ENCODE measurements at places on chromosomes 12 and 14.

GRCh38 chr12:162467-163307 lies 51.3 kb downstream of the SLC6A12 start:
- no peak for DNase-seq

DNA sequence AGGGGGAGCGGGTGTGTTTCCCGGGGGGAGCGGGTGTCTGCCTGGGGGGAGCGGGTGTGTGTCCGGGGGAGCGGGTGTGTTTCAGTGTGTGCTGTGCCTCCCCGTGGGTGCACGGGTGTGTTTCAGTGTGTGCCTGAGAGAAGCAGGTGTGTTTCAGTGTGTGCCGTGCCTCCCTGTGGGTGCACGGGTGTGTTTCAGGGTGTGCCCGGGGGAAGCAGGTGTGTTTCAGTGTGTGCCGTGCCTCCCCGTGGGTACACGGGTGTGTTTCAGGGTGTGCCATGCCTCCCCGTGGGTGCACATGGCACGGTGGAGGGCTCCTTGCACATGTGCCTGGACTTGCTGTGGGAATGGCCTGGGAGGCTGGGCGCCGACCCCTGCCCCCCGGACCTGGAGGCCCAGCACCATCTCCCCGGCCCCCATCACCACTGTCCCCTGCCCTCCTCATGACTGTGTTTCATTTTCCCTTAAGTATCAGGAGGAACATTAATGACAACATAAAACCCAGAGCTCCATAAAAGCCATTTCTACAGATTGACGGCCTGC lies 38.7 kb downstream of the FBRSL1 start:
- no peak for DNase-seq

DNA sequence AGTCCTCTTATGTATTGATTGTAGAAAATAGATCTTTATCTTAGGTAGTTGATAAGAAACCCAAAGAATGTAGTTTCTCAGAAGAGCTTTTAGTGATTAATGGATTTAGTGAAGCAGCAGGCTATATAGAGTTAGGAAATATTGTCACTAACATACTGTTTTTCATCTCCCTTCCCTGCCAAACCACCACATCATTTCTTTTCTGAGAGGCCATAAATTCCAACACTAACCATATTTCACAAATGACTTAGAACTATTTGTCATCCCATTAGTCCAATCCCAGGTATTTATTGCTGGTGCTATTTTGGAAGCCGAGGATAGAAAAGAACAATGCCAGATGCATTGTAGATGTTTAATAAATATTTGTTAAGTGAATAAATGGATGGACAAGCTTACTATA lies 185.7 kb downstream of the KICS2 start:
- no peak for DNase-seq

GRCh38 chr12:13981990-13982389 lies 588 bp upstream of the GRIN2B start:
- DNase-seq, result no peak

DNA sequence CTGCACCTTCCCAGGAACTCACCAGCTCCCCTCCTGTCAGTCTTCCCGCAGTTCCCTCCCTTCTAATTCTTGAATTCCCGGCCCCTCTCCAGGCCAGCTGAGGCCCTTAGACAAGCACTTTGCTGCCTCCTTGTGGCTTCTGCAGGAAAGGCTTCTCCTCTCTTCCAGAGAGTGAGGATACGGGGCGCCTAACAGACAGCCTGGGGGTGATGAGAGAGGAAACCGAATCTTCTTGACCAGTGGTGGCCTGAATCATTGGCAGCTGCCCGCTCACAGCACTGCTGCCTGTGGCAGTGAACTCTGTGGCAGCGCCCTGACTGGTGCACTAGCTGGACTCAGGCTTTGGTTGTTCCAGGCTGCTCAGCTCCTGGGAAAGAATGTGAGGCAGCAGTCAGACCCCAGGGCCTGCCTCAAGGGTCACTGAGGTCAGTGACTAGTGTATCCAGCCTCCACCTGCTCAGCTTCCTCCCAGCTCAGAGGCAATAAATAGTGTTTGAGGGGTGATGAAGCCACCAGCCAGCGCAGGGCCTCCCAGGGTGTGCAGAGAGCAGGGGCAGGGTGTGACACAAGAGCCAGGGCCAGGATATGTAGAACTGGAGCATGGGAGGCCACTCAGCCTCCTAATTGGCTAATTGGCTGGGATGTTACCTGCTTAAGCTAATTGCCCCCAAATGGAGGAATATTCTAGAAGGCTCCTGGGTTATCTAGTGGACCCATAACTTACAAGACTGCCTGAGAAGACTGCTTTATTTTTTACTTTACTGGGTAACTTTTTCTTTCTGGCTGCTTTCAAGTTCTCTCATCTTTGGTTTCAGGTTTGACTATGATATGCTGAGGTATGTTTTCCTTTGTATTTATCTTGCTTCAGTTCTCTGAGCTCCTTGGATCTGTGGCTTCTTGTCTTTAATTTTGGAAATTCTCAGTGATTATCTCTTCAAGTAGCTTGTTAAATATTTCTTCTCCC lies 12.9 kb upstream of the MCRS1 start:
- DNase-seq, result peak; percentile 1

DNA sequence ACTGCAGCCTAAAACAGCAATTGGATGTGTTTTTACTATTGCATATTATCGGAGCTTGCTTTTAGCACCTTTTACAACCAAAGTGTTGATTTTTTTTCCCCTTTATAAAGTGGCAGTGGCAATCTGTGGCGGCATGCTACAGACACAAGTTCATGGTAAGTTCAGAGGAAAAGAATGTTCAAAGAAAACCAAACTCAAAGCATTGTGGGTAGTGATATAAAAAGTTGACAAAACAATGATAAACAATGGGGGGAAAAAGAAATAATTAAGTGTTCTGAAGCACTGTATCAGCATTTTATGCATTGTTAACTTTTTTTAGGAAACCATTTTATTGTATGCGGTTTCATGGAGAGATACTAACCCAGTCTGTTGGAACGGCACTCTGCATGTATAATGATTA lies 492.0 kb upstream of the SOX5 start:
- no peak for DNase-seq

DNA sequence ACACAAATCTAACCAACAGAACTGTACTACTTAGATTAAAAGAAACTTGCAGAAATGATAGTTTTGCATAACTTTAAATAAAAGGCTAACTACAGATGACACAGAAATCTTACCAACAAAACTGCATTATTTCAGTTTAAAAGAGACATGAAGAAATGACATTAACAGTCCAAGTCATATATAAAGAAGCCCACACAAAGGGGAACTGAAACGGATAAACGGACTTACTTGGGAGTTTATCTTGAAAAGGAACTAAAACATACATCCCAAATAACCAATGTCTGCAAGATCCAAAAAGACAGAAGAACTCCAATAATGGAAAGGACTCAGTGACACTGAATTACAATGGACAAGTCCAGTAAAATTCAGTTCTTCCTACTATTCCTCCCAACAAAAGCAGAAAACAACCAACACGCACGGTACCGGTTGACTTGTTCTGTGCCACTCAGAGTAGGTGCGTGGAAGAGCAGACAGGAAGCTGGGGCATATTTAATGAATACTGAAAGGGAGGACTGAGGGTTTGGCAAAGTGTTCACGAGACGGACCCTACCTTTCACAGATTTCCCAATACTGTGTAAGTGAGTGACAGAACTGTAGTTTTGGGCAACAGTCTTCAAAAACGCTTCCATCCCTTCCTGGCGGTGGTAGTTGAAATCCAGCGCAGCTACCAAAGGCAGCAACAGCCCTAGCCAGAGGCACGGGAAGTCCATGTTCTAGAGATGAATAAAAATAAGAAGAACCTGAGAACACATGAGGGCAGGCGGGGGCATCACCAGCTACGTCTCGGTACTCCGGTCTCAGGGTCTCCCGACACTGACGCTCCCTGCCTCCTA lies 627 bp downstream of the CPM start:
- DNase-seq, result no peak

DNA sequence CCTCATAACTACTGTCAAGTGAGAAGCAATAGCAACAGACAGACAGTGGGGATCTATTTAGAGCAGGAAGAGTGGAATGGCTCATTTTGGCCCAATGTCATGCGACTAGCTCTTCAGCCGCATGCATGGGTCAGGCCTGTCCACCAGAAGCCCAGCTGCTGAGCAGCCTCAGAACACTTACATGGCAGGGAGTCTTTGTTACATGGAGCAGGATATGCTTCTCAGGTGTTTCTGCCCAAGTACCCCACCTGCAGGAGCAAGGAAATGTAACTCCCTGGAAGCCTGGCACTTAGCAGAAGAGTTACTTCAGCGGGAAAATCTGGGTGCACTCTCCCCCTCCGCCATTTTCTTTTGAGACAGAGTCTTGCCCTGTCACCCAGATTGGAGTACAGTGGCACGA lies 73.5 kb upstream of the ARHGAP5 start:
- no peak for DNase-seq

DNA sequence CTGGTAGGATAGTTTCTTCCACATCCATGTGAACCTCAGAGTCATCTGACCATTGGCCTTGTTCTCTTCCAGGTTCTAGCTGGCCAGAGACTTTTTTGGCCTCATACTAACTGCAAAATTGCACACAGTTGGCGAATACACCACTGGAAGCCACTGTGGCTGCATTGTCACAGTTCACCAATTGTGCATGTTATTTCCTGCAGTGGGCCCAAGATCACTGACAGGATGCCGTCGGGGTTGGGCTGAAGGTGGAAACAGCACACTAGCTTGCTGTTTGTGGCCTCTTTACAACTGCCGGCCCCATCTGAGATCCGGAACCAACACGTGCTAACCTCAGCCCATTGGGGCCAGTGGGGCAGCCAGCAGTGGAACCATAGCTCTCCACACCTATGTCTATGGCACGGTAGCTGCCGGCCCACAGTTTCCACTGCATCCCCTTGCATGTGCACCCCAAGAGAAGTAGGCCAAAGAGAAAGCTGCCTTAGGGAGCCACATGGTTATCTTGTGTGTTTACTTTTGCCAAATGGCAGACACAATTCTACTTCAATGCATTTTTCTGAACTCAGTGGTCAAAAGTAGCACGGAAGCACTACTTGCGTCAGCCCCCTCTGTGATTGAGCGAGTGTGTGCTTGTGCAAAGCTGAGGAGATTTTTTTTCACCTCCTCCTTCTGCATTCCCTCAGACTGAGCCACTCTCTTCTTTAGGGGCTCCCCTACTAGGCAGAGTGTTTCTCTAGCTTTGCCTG lies 464.0 kb downstream of the RAD51B start:
- no peak for DNase-seq

DNA sequence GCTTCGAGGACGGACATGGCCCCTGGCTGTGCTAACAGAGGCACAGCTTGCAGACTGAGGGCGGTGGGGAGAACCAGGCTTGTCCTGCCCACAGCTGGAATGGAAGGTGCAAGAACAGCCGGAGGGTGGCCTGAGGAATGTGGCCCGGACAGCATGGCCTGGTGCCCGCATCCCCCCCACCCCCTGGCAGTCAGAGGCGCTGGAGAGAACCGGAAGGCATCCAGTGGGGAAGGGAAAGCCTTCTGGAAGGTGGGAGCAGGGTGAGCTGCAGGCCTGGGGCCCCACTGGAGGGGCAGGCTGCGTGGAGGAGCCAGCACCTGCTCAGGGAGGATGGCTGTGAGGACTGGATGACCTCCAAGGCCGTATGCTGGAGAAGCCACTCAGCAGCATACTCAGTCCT lies 8.1 kb upstream of the CYP46A1 start:
- no peak for DNase-seq

DNA sequence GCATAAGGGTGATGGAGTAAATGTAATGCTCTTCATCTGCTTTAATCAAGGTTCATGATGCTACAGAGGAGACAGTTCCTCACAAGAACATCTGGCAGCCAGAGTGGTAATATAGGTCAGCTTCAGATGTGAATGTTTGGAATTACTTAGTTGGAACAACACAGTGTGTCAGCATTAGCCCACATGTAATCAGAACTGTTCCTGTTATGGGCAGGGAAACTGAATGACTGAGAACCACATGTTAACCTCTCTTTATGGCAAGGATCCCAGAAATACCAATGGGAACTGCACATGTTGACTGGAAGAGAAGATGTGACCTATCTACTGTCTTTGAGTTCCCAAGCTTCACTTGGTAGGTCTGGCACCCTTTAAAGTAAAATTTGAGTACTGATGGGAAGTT lies 390.1 kb upstream of the PDE3A start:
- no peak for DNase-seq

- no peak for DNase-seq
These were observed 16.3 kb upstream of the POLR3B start for GRCh38 chr12:106341086-106341877.

DNA sequence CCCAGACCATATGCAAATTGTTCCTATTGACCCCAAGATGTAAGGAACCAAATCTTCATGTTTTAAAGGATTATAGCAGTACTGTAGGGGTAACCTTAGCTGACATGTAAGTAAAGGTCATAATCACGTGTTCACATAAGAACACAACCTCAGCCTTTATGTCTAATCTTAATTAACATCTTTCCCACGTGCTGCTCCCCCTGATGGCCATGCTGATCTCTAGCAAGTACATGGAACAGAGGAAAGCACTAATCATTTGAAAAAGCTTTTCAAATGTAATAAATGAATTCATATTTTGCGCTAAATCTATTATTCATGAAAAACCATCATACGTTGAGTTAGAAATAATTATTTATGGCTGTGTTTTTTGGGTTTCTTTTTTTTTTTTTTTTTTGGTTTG lies 30.5 kb upstream of the ITPR2 start:
- DNase-seq, result no peak

DNA sequence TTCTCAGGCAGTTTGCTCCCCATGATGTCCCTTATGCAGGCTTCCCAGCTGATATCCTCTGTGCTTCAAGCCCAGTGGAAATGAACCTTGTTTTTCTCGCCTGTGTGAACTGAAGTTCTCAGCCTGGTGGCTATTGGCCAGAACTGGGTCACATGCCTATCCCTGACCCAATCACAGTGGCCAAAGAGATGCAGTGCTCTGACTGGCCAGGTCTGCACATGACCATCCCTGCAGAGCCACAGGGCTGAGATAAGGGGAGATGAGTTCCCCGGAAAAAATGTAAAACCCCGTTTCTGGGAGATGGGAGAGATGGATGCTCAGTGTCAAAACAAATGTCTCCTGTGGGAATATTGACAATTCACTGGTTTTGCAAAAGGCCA lies 34.7 kb upstream of the FZD10 start:
- DNase-seq, result no peak

DNA sequence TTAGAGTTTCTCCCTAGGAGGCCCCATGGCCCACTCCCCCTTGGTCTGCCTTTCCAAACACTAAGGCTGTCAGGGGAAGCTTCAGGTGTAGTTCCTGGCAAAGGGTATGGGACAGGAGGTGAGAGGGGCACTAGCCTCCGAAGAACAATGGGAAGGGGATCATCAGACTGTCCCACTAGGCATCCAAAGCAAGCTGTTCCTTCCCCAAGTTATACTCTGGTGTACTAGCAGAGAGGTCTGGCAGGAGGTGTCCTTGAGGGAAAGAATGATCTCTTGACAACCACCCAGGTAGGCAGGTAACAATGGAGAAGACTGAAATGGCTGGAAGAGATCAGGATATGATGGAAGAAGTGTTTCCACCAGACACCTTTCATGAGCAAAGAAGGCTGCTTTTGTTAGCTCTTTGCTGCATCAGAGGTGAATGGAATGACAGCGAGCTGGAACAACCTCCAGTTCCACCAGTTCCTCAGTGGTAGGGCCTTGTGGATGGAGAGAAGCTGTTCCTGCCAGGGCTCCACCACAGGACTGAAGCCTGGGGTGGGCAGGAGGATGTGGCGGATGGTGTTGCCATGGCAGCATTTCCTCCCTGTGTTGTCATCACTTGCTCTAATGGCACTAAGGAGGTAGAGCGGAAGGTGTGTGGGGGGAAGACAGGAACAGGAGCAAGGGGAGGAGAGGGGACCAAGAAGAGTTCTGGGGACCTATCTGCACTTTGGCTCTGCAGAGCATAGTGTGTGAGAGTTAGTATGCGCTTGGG lies 2.3 kb upstream of the AGAP2 start:
- no peak for DNase-seq
